ENCODE measurements at places on chromosomes 6 and 20.

GRCh38 chr6:78909391-78909790 lies 42.0 kb downstream of the IRAK1BP1 start:
- DNase-seq = no peak

GRCh38 chr6:123333000-123333756 lies 303.6 kb downstream of the TRDN start:
- no peak for DNase-seq

DNA sequence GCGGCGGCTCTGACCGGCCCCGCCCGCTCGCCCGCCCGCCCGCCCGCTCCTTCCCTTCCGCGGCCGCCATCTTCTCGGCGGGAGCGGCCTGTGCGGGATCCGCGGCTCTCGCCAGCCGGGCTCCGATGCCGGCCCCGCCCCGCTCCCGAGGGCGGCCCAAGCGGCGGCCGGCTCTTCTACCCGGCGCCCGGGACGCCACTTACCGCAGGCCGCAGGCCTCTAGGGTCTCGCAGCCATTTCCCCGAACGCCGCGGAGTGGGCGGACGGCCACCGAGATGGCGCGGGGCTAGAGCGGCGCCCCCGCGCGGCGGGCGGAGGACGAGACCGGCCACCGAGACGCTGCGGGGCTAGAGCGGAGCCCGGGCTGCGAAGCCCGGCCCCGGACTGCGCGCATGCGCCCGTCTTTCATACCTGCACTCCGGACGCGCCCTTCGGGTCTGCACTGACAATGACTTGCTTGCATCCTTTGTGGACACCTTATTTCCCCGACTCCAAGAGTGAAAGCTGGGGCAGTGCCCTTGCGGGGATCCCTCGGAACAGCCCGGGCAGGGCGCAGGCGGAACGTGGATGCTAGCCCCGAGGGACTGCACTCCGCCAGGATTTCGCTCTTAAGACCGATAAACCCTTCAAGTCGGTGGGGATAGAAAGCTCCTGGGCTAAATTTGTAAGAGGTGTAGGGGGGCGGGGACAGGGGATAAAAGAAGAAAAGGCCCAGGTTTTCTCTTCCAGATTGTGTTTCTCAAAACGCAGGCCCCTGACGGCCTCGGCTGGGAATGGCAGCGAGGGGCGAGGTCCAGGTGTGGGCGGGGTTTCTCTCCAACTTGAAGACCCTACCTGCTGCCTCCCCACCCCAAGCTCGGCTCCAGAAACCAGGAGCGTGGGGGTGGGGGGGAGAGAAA lies at the start of gene DIDO1:
Gene DIDO1, minus strand, starts transcription at position 277 of the 899 bp plus-strand sequence.
- DNase-seq = no peak

DNA sequence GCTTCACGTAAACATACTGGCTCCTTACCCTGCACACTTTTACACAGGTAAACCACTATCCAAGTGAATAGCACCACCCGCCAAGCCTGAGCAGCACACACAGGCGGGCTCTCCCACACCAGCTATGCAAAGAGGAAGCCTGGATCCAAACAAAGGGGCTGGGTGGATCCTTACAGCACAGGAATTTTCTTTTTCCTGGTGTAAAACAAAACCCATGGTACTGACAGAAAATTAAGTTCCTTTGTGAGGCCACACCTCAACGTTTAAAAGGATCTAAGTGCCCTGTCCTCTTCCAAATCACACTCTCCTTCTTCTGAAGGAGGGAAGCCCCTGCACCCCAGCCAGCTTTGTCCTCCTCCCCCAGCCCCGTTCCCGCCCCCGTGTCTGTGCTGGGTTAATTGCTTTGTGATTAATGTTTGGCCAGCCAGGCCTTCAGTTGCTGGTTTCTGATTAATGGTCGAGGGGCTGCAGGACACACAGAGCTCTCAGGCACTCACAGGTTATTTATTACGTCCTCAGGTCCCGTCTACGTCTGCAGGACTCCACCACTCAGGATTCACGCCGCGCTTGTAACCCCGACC lies 6.1 kb downstream of the DACT2 start:
- DNase-seq = no peak

DNA sequence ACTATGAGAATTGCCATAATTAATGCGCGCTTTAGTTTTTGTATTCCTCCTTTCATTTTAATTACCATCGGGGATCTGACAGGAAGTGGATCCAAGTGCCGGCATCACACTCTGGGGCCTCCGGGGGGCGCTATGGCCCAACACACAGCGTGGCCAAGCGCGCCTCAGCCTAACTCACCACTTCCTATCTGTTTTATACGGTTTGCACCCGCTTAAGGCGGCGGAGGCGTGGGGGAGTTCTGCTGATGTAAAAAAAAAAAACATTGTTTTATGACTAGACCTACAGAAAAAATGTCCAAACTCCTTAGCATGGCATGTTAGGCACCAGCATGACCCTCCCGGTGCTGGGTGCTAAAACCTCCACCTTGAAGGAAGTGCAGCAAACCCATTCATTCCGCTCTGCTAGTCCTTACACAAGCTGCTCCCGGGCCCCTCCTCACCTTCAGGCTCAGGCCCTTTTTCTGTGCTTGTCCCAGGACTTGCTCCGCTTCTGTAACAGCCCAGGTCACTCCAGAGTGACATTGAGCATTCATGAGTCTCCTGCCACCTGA lies 4.5 kb upstream of the EBF4 start:
- no peak for DNase-seq

DNA sequence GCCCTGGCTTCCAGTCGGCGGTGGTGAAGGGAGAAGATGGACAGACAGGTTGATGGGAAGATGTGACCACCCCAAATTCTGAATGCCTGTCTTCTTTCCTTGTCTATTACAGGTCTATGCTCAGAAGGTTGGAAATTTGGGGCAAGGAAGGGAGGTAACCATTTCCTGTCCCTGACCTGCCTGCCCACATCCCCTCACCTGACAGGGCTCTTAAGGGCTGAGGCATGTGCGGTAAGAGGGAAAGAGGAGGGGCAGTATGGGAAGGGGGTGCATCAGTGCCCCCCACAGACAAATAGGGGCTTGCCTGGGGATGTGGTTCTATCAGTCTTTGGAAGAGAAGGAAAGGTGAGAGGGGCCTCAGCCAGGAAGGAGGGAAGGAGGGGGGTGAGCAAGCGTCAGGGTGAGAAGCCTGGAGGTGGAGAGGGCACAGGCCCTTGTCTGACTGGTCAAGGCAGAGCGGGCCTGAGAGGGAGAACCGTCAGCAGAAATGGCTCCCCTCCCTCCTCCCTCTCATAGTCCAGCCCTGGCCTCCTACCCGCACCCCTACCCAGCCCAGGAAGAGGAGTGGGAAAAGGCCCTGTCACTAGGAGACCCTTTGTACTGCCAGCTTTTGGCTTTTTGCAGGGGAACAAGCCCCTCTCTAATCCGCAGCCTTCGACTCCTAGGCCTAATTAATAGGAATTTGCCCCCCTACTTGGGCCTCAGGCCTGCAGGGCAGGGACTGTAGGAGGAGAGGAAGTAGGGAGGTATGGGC lies 104.4 kb upstream of the FOXP4 start:
- no peak for DNase-seq

DNA sequence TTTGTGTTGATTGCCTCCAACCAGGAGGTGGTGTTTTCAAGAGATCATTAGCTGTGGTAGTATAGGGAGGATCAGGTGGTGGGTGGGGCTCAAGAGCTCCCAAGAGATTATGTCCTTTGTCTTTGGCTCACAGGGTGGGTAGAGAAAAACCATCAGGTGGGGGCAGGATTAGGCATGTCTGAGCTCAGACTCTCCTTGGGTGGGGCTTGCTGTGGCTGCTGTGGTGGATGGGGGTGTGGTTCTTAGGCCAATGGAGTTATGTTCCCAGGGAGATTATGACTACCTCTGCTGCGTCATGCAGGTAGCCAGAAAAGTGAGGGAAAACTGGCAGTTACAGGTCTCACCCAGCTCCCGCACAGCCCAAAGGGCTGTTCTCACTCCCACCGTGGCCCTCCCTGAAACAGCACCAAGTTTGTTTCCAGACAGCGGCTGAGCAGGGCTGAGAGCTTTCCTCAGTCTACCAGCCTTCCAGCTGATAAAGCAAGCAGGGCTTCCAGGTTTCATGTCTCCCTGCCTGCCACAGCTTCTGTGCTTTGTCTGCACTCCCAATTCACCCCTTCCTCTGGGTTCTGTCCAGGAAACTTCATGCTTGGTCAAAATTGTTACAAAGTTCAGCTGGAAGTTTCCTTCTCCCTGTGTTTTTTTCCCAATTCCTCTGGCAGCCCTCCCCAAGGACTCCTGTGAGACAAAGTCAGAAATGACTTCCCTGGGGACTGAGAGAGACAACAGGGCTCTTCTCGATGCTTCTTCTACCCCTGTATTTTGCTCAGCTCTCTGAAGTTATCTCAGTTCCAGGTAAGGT lies 481.1 kb upstream of the MAN1A1 start:
- no peak for DNase-seq

DNA sequence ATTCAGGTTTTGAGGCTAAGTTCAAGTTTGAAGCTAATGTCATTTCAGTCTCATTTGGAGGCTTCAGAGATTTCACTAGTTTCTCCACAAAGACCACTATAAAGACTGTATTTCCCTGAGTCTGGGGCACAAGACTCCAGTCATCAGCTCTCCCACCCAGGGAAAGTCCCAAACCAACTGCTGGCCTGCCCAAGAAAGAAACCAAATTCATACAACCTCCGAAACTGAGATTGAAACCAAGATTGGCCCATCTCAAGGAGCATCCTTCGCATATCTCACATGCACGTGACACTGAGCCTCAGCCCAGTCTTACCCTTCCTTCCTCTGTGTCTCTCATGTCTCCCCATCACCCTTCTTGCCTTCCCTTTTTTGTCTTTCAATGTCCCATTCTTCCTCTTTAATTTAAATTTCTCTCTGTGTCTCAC lies 3.5 kb upstream of the LTA start:
- DNase-seq = no peak

GRCh38 chr6:44301782-44302564 lies 11.2 kb downstream of the AARS2 start:
- DNase-seq = no peak

DNA sequence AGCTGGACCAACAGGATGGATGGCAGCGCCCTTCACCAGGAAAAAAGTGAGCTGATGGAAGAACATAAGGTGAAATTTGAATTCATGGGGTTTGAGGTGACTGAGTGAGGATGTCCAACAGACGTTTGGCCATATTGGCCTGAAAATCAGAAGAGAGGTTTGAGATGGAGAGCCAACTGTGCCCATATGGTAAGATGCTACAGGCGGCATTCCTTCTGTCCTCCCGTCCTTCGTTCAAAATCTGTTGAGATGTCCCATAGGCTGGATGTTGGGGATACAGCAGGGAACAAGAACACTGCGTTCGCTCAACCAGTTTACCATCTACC lies 468 bp upstream of the CMTR1 start:
- DNase-seq = no peak

DNA sequence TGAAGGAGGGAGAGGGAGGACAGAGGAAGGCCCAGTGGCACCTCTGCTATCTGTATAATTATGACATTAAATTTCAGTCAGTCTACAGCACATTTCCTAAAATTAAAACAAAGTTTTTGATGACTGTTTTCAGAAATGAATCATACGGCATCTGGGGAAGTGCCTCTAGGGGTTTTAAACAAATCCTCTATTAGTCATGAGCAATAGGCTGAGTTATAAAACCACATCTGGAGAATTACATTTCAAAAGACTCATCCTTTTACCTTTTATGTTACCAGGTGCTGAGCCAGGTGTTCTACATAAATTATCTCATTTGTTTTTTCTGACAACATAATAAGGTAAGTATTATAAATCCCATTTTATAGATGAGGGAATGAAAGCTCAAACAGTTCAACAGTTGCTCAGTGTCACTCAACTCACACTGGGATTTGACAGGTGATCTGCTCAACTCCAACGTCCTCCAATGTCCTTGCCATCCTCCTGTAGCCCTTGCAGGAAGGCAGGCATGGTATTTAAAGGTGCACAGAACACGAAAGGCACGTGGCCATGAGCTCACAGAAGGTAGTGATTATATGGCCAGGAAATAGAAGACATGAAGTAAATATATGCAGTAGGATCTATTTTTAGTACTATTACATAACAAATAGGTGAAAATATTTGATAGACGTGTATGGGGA lies 184.2 kb upstream of the MAN1A1 start:
- DNase-seq = peak; percentile 11

- no peak for DNase-seq
Measured at GRCh38 chr6:3317741-3318211, 59.0 kb downstream of the PSMG4 start.

GRCh38 chr6:2028457-2029038 lies 216.9 kb downstream of the GMDS start:
- DNase-seq = no peak

GRCh38 chr20:32563311-32564272 lies 21.5 kb downstream of the NOL4L start:
- DNase-seq = no peak

DNA sequence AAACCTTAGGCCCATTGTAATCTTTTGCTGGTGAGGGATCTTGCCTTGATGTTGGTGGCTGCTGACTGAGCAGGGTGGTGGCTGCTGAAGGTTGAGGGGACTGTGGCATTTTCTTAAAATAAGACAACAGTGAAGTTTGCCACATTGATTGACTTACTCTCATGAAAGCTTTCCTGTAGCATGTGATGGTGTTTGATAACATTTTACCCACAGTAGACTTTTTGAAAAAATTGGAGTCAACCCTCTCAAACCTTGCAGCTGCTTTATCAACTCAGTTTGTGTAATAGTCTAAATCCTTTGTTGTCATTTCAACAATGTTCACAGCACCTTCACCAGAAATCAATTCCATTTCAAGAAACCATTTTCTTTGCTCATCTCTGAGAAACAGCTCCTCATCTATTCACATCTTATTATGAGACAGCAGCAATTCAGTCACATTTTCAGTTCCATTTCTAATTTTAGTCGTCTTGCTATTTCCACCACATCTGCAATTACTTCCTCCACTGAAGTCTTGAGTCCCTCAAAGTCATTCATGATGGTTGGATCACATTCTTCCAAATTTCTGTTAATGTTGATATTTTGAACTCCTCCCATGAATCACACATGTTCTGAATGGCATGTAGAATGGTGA lies 37.2 kb downstream of the CST9L start:
- no peak for DNase-seq

DNA sequence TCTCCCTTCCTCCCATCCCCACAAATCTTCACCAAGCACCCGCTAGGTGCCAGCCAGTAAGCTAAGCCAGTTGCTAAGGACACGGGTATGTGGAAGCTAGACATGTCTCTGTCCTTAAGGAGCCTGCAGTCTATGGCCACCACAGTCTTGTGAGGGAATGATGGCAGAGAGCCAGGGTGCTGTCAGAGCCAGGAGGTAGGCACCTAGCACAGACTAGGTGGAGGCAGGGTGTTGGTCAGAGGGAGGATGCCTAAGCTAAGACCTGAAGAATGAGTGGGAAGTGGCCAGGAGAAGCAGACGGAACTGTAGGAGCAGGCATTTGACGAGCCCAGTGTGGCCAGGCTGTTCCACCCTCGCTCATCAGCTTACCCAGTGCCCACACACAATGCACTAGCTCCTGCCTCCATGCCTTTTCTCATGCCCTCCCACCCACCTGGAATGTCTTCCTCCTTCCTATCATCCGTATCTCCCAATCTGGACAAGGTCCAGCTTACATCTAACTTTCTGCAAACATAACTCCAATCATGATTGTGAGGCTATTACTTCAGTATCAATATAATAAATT lies 125.6 kb downstream of the FOXC1 start:
- no peak for DNase-seq

DNA sequence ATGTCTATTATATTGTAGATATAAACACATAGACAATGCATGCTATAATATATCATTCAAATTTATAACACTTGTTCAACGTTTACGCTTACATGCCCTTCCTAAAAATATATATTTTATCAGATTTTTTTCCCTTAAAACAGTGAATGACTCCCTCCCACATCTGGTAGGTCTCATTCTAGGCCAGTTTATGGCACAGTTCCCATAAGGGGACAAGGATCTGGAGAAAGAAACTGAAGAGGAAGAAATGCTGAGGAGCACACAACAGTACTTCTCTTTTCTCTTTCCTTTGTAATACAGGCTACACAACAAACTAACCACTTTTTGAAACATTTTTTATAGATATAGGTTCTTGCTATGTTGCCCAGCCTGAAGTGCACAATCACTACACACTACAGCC lies 48.6 kb upstream of the RCAN2 start:
- DNase-seq = no peak

Measured in brain pericyte (primary cell).